HS-5 (cell line): ENCODE measurements at places on chromosomes 2 and 18.

DNA sequence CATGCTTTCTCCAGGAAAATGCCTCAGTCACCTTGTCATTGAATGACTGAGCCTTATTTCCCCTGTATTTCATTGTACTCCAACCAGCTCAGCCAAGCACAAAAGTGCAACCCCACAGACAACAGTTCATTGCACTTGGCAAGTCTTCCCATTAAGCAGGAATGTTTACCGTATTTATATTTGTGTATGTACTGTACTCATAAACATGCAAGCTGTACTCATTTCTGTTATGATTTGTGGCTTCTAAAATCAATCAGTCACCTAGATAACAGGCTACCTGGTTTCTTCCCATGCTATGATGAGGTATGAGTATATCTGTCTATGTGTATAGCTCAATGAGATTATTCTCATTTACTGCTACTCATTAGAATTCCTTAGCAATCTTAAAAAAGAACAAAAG lies 505.5 kb upstream of the FAM98A start:
- no peak for DNase-seq

GRCh38 chr2:238691596-238692491 lies 156.0 kb upstream of the TWIST2 start:
- no peak for DNase-seq

GRCh38 chr2:106847366-106847765 lies 38.6 kb downstream of the ST6GAL2 start:
- no peak for DNase-seq

- DNase-seq = no peak
Measured at GRCh38 chr18:22173928-22174301, 4.5 kb downstream of the GATA6 start.

DNA sequence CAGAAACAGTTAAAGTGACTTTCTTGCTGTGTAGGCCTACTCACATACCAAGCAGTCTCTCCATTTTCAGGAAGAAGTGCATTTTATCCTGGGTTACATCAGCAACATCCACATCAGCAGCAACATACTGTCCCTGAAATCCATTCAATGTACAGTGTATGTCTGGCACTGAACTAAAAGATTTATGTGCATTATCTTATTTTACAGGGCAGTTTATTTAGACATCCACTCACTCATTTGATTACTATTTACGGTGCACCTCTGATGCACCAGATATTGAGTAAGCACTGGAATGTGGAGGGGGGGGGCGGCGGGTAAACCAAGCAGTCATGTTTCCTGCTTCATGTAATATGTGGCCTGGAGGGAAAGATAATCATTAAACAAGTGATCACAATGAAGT lies 1128.2 kb downstream of the BCL11A start:
- DNase-seq = peak; percentile 25

DNA sequence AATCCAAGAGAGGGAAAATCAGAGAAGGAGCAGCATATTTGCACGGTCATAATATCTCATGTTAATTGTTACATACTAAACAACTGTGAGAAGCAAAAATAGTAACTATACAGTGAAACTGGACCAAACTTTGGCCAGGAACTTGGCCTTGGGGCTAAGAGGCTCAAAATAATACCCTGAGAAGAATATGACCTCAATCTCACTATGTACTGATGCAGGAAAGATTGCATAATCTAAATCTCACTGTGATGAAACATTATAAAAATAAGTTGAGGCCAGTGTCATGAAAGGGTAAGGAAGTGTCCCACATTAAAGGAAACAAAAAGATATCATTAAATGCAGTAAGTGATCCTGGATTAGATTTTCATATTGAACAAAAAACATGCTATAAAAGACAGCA lies 36.5 kb downstream of the ZRANB3 start:
- DNase-seq = no peak

DNA sequence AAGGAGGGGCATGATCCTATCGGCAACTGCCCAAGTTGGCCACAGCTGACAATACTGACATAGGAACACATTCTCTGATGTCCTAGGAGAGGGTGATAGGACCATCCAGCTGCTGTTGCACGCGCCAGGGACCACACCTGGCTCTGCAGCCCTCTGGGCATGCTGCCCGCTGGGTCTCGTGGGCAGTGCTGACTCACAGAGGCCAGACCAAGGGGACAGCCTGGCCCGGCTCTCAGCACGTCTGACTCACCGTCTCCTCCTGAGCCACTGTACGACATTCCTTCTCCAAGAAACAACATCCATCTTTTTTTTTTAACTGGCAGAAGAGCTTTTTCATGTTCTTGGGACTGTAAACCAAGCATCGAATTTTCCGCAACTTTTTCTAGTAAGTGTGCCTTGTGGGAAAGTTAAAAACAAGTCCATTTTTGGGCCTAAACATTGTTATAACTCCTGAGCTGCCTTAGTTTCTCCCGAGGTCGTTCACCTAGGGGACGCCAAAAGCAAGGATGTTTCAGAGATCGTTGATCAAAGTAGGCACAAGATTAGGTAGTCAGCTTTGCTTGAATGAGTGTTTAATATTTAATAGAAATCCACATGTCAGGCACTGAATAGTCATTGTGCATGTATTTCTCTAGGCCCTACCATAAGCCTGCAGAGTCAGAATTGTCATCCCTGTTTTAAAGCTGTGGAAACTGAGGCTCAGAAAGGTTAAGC lies 100.3 kb downstream of the TTC32 start:
- DNase-seq = peak; percentile 88

GRCh38 chr2:109331896-109332848 lies 203.2 kb downstream of the SH3RF3 start:
- DNase-seq = peak; percentile 89

DNA sequence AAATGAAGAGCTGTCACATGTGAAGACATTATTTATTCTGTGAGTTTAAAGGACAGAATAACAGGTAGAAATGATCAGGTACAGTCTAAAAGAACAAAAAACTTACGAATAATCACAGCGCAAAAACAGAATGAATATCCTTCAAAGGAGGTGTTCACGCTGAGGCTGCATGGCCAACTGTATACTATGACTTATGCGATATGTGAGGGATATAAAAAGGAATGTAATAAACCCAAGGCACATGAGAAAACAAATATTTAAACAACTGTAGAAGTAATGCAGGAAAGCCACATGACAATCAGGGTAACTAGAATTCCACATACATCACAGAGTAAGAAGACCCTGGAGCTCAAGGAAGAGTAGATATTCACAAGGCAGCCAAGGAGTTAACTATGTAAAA lies 81.3 kb downstream of the RTTN start:
- no peak for DNase-seq

DNA sequence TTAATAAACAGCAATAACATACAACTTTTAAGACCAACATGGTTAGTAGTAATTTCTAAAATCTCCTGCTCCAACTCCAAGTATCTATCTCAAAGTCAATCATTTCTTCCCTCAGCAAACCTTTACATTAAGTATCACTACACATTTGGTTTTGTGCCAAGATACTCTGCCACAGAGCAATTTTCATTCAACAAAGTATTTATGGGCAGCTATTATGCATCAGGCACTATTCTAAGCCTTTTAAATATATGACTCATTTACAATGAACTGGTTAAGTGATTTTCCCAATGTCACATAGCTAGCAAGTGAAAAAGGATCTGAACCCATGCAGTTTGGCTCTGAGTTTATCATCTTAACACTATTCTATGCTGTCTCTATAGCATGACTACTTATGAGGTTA lies 264.3 kb downstream of the NOL4 start:
- DNase-seq = no peak

DNA sequence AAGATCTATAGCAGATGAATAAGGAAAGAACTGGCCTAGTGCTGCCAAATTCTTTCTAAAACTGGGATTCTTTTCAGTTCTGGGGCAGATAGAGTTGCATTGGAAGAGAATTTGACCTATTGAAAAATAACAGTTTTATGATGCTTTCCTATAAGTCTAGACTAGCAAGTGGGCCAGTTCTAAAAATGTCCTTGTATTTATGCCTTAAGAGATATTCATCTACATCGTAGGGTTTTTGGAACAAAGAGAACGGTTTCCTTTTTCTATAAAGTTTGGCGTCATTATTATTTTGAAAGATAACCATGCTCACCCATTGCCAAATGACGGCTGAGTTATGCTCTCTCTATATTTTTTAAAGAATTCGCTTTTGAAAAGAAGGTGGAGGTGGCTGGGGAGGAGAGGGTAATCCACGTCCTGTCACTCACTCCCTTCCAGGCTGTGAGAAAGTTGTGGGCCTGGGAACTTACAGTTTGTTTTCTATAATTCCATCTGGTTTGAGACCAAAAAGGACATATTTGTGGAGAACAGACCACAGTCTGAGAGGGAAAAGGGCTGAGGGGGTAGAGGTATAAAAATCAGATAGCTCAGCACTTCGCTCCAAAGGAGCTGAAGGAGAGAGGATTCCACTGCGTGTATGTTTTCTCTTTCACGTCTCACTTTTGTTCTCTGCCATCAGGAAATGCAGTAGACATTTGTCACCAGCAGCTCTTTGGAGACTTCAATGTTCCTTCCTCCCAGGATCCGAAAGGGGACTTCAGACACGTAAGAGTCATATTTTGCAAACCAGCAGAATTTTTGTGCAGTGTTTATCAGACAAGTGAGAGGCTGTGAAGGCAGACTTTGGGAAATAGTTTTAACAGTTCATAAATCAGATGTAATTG lies 281.9 kb upstream of the FN1 start:
- DNase-seq = no peak

DNA sequence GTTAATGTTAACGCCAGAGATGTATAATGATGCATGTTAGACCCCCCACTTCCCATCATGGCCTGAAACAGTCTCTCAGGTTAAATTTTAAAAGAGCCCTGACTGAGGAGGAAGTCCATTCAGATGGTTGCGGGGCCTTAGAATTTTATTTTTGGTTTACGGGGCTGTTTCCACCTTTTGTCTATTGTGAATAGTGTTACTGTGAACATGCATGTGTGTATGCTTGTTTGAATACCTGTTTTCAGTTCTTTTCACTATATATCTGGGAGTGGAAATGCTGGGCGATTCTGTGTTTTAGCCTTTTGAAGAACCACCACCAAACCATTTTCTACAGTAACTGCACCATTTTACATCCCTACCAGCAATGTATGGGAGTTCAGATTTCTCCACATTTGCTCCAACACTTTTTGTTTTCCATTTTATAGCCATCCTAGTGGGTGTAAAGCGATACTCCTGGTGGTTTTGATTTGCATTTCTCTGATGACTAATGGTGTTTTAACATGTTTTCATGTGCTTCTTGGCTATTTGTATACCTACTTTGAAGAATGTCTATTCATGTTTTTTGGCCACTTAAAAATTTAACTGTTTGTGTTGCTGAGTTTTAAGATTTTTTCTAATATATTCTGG lies 133.0 kb downstream of the MYO3B start:
- no peak for DNase-seq

- DNase-seq = no peak
Measured at GRCh38 chr2:174692256-174692919, 71.9 kb downstream of the CHRNA1 start.

GRCh38 chr18:8081267-8081666 lies 514.2 kb downstream of the PTPRM start:
- DNase-seq = no peak

- no peak for DNase-seq
Measured at GRCh38 chr18:34529358-34530335, 180.5 kb upstream of the DTNA start.

GRCh38 chr2:122193622-122194021 lies 438.2 kb downstream of the TSN start:
- no peak for DNase-seq

DNA sequence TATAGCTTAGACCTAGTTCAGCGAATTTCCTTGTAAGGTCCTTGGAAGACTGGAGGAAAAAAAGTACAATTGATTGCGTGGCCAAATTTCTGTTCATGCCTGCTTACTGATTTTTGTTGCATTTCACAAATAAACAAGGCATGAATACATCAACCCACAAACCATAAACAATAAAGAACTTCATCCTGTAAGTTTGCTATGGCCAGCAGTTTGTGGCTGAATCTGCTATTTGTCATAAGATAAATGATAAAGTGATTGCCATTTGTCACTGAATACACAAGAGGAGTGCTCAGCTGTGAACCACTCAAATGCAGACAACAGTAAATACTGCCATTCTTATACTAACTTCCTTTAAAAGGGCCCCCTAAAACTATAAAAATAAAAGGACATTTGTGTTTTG lies 259.5 kb downstream of the CCDC178 start:
- DNase-seq = no peak

- DNase-seq = no peak
Measured at GRCh38 chr2:23404426-23404825, 19.4 kb downstream of the KLHL29 start.

DNA sequence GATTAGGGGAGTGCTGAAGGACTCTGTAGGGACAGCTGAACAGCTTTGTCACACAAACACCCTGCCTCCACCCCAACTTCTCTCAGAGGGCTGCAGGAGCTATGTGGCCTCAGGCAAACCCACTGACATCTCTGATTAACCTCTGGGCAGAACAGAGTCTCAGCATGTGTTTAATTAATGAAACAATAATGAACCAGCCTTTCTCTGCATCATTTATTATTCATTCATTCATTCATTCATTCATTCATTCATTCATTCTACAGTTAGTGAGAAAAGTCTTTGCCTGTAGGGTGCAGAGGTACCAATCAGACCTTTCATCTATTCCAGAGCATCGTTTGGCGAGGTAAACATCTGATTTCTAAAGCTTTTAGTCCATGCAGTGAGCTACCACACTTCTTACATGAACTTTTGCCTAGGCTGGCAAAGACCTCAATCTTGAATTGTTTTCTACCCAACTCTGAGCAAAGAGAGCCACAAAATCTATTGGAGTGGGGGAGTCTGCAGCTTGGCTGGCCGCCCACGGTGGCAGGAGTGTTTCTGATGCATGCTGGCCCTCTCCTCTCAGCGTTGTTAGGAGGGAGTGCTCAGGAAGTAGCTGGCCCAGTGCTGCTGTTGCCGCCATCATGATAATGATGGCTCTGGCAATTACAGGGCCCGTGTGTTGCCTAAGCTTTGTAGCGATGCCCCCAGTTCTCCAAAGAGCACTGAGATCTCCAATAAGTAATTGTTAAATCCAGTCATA lies 198.9 kb downstream of the SMAD7 start:
- no peak for DNase-seq

- no peak for DNase-seq
Measured at GRCh38 chr18:73136134-73136533, 268.3 kb upstream of the NETO1 start.

- no peak for DNase-seq
Measured at GRCh38 chr2:61658841-61659780, 121.0 kb upstream of the XPO1 start.

- DNase-seq = no peak
Measured at GRCh38 chr2:12533337-12534005, 183.3 kb upstream of the TRIB2 start.

DNA sequence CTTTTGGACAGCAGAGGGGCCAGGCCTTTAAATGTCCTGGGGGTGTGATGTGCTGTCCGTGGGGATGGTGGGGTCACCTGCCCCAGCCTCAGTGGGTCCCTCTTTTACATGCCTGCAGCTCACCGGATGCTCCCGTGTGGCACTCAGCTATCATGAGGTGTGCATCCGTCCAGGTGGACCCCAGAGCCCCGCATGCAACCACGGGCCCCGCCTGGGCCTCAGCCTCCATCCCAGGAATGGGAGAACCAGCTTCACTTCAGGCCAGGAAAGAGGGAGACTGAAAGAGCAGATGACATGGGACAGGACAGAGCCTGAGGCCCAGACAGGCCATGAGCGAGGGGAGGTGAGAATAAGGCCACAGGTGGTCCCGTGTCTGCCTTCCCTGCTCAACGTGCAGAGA lies 37.5 kb downstream of the RAMP1 start:
- no peak for DNase-seq
